SK-MEL-5 (cell line): ENCODE measurements at places on chromosomes 13 and 19.

- DNase-seq, result no peak
Observed at GRCh38 chr13:34738254-34738992, 203.6 kb upstream of the NBEA start.

DNA sequence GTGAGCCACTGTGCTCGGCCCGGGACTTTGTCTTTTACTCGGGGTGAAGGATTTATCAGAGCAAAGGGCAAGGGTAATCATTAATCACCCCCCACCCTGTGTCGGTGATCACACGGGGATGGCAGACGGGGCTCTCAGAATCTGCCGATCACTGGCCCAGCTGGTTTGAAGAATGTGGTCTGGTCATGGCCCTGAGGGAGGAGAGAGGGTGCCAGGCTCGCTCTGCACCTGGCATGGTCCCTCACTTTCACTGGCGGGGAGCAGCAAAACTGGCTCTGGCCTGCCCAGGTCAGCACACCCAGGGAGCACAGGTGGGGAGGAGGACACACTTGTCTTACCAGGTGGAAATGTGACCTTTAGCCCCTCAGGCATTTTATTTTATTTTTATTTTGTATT lies 10.2 kb downstream of the REEP6 start:
- no peak for DNase-seq

GRCh38 chr13:60001889-60002288 lies 161.8 kb downstream of the DIAPH3 start:
- no peak for DNase-seq

DNA sequence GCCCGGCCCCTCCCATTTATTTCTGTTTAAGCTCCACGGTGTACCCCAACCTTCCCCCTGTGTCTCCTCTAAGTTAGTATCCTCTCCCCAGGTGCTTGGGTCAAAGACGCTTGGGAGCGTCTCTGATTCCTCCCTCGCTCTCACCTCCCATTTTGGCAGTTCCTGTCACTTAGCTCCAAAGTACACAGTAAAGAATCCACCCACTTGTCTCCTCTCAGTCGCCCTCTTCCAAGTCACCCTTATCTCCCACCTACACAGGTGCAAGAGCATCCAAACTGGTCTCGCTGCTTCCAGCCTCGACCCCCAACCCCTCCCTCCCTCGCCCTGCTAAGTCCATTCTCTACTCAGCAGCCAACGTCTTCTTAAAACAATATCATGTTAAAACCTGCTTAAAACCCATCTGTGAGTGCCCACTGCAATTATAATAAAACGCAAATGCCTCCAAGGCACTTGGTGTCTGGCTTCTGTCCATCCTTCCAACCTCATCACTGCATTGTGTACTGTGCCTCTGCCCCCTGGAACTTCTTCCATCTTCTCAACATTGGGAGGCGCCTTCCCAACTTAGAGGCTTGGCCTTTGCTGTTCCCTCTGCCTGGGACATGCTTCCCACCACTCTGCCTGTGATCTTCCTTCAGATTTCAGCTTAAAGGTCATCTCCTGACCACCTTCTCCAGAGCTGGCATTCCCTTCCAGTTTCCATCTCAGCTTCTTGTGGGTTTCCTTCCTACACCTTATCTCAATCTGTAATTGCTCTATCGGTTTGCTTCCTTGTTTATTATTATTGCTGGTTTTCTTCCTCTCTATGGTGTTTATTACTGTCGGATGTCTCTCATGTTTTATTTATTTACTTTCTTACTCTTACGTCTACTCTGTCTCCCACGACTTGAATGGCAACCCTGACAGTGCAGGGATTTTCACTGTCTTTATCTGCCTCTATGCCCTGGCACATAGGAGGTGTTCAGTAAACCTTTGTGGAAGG lies 9.5 kb upstream of the KLK14 start:
- no peak for DNase-seq

GRCh38 chr19:46616631-46617322 lies 8.1 kb downstream of the PTGIR start:
- peak; percentile 50 for DNase-seq

DNA sequence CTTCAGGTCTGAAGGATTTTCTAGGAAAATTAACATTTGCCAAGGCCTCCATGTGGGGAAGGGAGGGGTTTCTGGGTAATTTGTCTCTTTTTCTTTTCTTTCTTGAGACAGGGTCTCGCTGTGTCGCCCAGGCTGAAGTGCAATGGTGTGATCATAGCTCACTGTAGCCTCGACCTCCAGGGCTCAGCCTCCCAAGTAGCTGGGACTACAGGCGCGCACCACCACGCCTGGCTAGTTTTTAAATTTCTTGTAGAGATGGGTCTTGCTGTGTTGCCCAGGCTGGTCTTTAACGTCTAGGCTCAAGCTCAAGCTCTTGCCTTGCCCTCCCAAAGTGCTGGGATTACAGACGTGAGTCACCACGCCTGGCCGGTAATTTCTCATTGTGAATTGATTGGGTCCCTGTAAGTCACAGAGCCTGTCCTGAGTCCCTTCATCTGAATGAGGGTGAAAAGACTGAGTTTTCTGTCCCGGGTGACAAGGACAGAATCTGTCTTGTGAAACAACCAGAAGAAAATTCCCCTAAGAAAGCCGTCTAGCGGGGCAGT lies 10.0 kb upstream of the SPC24 start:
- DNase-seq, result no peak
